COLO829 (cell line): ENCODE measurements at places on chromosomes 1 and 21.
A peak's percentile ranks its signal among the peaks of the same experiment; 100 is the strongest.

DNA sequence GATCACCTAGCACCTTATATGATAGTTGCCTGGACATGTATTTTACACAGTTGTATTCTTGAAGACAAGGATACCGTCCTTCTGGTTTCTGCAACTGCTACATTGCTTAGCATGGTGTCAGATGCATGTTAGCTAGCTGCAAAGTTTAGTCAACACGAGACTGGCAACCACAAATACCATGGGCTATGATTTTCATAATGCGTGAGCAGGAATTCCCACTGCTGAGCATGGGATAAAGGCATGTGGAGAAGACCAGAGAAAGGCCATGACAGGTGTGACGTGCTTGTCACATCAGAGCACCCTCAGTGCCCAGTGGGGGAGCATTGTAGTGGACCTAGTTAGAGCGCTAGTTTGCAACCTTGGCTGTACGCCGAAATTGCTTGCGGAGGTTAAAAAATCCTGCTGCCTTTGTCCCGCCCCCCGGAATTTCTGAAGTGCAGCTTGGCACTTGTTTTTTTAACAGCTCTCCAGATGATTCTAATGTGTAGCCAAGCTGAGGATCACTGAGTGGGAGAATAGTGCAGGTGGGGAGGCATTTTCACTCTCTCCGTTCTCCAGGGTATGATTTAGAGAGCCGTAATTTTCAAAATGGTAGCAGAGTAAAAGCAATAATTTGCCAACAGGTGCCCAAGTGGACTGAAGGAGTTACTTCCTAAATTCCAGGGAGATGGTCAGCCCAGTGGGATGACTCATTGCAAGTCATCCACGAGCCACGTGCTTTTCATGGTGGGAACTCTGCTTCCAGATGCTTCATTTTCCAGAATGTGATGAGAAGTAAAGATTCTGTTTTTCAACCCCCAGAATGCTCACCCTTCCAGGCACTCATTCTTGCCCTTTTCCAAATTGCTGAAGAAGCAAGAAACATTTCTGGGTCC, 81.0 kb downstream of the CNIH3 start:
- peak; percentile 58 for DNase-seq

- no peak for DNase-seq
Measured at GRCh38 chr1:82048596-82048995, 247.9 kb downstream of the ADGRL2 start.

DNA sequence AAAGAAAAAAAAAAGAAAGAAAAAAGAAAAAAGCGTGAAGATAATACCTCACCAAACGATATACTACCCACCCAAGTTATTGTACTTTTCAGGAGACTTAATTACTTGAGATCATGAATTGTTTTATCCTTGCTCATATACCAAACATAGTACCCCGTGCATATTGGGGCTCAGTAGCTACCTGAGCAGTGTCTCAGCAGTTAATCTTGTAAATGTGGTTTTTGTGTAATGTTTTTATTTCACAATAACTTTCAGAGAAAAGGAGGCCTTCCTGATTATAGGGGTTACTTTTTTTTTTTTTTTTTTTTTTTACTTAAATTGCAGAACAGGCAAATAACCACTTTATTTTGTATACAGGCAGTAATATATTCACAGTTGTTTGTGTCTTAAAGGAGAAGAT, 80.3 kb downstream of the OSBPL9 start:
- no peak for DNase-seq

- DNase-seq, result no peak
Measured at GRCh38 chr21:16113052-16113715, 383.4 kb downstream of the USP25 start.

DNA sequence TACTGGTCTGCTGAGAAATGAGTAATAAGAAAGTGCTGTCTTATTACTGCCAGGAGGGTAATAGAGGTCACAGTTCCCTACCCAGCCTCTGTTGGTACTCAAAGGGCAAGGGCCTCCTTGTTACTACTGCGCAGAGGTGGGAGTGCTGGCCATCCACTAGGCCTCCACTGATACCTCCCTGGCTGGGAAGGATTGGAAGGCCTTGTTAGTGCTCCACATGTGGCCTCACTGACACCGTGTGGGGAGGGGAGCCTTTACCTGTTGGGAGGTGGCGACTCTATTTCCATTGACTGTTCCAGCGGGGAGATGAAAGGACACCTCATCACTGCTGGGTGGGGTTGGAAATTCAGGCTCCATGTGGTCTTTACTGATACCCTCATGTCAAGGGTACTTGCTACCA, 57.8 kb upstream of the USP24 start:
- no peak for DNase-seq

DNA sequence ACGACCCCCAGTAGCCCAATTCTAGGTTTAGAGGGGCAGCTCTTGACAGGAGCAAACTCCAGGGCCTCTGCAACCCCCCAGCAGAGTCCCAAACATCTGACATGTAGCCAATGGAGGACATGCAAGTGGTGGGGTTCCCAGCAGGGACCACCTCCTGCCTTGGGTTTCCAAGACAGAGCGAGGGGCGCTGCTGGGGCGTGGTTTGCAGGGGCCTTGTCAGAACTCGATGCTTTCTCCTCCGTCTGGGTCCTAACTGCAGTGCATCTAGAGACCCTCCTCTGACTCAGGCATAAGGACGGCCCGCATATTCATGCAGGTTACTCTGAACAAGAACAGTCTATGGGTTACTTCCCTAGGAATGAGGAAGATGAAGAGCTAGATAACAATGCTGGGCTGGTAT, 17.2 kb downstream of the EPHX1 start:
- no peak for DNase-seq

DNA sequence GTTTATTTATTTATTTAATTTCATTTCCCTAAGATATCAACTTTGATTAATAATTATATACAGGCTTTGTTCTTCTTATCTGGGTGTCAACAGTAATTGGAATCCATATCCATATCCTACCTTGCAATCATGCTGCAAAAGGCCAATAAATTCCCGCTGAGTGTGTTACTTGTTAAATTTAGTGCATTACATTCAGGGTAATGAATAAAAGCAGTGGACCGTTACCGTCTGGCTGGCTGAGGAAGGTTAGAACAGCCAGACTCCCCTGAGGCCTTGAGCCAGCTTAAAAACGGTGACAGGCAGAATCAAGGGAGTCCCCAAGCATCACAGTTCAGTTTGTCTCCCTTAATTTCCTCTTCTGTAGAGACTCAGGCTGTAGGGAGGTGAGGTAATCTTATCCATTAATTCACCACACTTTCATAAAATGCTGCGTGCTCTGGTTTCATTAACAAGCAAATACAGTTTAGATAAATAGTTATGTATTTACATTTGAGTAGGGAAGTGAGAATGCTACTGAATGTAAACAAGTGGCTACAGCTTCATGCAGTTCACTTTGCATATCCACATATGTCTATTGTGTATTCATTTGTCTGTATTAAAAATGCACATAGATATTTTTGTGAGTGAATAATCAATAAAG, 888.2 kb upstream of the CXADR start:
- no peak for DNase-seq

DNA sequence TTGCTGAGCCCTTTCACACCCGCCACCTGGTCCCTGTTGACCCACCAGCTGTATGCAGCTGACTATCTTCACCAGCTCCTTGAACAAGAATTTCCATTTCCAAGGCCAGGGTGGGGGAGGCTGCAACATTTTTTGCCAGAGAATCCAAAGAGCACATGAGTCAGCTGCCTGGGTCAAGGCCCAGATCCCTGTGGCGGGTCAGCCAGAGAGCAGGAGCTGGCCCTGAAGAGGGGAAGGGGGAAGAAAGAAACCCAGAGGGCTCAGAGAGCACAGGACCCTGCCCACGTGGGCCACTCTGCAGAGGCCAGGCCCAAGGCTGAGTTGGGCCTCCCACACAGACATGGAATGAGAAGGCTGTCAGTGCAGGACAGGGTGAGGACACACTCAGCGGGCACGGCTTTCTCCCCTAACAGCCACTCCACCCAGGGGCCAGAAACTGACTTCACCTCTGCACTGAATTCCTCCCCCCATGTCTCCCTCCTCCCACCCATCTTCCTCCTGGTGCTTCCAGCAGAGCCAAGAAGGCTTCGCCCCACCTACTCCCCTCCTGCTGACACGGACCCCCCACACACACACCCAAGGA, 28.9 kb downstream of the S100A6 start:
- peak; percentile 61 for DNase-seq

GRCh38 chr1:76951153-76951552, 83.9 kb downstream of the ST6GALNAC5 start:
- no peak for DNase-seq

- DNase-seq, result no peak
Measured at GRCh38 chr1:167882376-167882775, 31.6 kb downstream of the ADCY10 start.

- DNase-seq, result no peak
Measured at GRCh38 chr1:86114816-86115400, 41.7 kb downstream of the COL24A1 start.

GRCh38 chr1:211258310-211258755, 833 bp upstream of the RCOR3 start:
- DNase-seq, result peak; percentile 77

DNA sequence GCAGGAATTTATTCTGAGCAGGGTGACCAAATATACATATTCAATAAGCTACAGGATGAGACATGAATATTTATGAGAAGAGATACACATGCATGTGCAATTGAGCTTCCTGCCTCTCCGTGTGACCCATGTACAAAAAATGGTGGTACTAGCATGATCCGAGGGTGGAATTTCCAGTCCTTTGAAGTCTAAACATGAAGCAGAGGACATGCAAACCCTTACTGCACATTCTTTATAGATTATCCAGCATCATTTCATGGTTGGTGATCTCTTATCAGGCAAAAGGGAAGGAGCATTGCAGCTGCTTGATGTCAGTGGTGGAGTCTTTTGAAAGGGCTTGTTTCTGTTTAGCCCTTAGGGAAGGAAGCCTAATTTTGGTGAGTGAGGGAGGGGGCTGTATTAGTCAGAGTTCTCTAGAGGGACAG, 448.6 kb downstream of the SETD4 start:
- peak; percentile 64 for DNase-seq

DNA sequence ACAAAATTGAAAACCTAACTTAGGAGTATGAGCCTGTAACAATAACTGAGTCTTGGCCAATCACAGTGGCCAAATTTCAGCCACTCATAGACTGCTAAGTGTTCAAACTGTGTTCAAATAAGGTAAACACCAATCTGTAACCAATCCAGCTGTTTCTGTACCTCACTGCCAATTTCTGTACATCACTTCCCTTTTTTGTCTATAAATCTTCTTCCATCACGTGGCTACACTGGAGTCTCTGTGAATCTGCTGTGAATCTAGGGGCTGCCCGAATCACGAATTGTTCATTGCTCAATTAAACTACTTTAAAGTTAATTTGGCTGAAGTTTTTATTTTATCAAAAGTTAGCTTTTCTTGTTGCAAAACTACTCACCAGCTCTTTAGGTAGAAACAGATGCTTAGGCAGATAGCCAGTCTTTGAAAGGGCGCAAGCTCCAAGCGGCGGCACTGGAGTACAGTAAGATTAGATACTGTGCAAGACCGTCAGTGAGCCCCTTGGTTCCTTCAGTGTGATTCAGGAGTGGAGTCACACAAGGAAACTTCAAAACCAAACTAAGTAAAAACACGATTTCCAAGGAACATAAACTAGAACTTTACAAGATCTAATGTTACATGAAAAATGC, 43.2 kb upstream of the ADGRL2 start:
- DNase-seq, result no peak

DNA sequence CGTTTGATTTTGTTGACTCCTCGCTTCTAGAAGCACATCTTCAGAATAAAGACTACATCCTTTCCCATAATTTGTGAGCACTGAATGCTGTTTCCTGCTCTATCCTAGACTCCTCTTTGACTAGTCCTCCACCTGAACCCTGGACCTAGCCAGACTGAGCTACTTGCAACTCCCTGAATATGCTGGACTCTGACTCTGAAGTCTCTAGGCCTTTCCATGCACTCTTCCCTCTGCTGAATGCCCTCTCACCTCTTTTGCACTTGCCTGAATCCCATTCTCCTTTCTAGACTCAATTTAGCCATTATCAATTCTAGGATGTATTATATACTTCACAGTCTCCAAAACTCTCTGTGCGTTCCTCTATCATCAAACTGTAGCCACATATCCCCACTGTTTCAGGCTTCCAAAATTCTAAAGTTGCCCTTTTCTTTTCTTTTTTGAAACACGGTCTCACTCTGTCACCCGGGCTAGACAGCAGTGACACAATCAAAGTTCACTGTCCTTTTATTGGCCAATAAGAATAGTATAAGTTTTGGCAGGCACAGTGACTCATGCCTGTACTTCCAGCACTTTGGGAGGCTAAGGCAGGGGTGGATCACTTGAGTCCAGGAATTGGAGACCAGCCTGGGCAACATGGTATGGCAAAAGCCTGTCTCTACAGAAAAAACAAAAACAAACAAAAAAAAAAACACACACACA, 127.0 kb downstream of the LTN1 start:
- DNase-seq, result no peak

DNA sequence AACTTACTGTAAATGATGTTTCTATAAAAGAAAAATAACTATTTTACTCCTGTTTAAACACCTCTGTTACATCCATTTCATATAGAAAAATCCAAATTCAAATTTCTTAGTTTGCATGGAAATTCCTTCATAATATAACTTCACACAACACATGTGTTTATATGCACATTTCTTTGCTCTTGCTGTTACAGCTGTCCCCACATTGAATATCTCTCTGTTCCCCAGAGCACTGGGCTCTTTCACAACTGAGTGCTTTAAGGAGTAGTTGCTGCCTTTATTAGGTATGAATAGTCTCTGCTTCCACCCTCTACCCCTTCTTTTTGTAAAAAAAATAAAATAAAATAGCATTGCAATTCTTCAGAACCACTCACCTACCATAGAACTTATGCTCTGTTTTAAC, 287.0 kb downstream of the OLFM3 start:
- DNase-seq, result no peak

DNA sequence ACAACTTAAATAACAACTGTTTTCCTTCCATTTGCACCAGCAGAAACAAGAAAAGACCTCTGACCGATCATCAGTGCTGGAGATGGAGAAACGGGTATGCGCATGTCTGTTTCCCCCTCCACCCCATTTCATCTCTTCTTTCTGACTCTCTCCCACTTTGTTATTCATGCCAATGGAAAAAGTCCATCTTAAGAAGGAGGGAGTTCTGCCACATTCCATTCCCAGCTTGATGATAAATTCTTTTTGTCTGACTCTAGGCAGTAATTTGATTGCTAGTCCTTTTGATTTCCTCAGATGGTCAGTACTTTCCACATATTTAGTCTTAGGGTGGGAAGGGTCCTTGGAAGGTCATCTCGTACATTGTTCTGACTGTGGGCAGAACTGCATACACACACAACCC, 142.5 kb downstream of the SYT2 start:
- no peak for DNase-seq
